ENCODE measurements at places on chromosomes 2 and 18. TPM values are rescaled to one million over a fixed set of nuclear protein-coding genes. Genes with fewer than 3 reads are reported as not detected.

DNA sequence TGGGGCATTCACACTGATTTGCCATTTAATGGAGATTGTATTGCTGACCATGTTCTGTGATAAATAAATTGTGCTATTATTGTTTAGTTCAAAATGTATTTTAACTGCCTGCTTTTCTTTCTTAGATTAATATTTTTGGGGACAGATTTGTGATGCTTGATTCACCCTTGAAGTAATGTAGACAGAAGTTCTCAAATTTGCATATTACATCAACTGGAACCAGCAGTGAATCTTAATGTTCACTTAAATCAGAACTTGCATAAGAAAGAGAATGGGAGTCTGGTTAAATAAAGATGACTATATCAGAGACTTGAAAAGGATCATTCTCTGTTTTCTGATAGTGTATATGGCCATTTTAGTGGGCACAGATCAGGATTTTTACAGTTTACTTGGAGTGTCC lies 1.8 kb downstream of the DNAJC10 start:
- DNase-seq = no peak

CYBRD1 gene
- 8.8 TPM for total RNA-seq

DNA sequence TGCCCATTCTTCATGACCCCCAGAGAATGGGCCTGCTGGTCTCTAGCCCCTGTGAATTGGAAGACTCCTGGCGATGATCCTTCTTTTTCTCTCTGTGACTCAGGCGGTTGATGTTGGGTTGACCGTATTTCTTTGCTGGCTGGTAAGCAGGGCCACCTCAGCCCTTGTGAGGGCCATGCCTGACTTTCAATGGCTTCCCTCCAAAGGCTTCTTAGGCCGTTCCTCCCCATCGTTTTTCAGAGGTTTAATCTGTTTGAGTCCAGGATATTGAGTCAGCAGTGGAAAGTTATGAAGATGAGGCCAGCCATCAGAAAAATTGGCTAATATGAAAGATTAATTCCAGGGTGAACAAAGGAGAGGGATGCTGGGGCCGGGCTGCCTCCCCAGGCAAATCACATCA lies 13.6 kb downstream of the HPCAL1 start:
- no peak for DNase-seq

PAIP2B gene
- total RNA-seq = 2.9 TPM

DNA sequence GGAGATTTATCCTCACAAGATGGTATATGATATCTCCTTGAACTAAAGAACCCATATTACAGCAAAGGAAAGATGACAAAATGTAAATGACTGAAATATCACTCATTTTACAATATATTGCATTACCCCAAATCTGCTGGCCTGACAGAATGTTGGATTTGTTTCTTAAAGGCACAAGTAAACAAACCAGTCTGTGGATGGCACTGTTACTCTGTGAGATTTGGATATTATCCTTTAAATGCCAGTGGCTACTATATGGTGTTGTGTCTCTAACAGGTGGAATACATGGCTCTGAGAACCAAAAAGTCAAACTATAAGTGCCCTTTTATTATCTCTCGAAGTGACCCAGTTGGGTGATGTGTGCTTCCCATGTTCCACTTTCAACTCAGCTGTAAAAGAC lies 125.7 kb downstream of the PDE1A start:
- DNase-seq = no peak

DNA sequence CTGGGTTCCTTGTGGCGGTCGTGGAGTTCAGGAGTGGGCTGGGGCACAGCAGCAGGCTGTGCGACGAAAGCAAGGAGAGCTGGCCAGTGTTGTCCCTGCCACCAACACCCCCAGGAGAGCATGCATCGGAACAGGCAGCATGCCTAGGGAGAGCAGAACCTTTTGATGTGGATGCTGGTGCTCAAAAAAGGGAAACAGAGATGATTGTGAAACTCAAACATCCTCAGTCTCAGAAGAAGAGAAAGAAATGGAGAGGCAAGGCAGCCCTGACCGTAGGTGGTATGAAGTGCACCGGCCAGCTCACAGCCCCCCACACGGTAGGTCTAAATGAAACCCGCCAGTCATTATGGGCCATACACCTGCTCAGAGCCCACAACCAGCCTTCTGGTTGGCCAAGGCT lies 253.4 kb downstream of the GBX2 start:
- no peak for DNase-seq

SP9 gene
- total RNA-seq = not detected

- no peak for DNase-seq
These were observed 82.5 kb downstream of the SPRED2 start for GRCh38 chr2:65349863-65350262.

FKBP7 gene
- total RNA-seq = 24.6 TPM

REG1B gene
- not detected for total RNA-seq

GRCh38 chr2:62306751-62307468 lies 111.0 kb downstream of the B3GNT2 start:
- DNase-seq = no peak

DNA sequence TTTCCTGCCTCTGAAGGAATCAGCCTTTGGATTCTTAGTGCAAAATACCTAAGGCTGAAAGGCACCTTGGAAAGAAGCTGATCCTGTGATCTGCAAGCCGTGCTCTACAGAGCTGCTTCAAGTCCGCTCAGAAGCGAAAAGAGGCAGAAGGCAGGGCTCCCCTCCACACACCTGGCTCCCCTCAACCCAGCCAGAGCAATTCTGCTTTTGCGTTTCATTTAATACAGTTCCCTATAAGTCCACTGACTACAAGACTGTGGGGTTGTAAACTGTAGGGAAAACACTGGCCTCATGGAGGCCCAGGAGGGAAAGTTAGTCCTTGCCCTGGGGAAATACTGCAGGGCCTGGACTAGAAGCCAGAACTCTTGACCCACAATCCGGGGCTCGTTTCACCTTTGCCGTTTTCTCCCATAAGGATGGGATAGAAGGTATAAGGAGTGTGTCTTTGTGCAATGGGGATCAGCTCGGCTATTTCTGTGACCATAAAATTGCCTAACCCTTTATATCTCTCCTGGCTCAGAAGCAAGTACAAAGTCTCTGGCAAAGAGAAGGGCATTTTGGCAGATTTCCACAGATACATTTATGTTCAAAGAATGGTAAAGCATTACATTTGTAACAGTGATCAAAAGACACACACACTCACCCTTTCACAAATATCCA lies 95.8 kb upstream of the TEX51 start:
- DNase-seq = no peak

GRCh38 chr2:16135913-16136310 lies 195.6 kb downstream of the MYCN start:
- no peak for DNase-seq

DNA sequence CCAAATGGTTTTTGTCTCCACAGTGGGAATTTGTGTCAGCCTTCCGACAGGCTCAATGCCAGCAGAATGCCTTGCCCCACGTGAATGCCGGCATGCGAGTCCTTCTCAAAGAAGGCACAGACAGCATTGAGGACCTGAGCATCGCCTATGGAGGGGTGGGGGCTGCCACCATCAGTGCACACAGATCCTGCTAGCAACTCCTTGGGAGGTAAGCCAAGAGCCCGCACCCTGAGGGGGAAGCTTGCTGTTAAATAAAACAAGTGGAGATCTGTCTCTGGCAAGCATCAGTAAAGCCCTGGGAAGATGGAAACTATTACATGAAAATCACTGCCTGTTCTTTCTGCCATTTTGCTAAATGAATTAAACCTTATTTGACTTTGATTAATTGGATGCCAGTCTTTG lies 67.5 kb upstream of the BZW1 start:
- DNase-seq = no peak

- no peak for DNase-seq
These were observed 13.3 kb upstream of the GALM start for GRCh38 chr2:38652431-38653273.

DNA sequence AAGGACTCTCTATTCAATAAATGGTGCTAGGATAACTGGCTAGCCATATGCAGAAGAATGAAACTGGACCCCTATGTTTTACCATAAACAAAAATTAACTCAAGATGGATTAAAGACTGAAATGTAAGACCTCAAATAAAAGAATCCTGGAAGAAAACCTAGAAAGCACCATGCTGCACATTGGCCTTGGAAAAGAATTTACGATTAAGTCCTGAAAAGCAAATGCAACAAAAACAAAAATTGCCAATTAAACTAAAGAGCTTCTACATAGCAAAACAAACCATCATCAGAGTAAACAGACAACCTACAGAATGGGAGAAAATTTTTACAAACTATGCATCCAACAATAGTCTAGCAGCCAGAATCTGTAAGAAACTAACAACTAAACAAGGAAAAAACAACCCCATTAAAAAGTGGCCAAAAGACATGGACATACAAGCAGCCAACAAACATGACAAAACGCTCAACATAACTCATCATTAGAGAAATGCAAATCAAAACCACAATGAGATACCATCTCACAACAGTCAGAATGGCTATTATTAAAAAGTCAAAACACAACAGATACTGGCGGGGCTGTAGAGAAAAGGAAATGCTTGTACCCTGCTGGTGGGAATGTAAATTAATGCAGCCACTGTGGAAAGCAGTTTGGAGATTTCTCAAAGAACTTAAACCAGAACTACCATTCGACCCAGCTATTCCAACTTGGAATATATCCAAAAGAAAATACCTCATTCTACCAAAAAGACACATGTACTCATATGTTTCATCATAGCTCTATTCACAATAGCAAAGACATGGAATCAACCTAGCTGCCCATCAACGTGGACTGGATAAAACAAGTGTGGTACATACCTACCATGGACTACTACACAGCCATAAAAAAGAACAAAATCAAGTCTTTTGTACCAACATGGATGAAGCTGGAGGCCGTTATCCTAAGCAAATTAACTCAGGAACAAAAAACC lies 30.6 kb downstream of the SEPTIN10 start:
- no peak for DNase-seq

TNFRSF11A gene
- total RNA-seq = 0.42 TPM

- no peak for DNase-seq
These were observed 16.0 kb upstream of the KIDINS220 start for GRCh38 chr2:8853426-8853825.

DNA sequence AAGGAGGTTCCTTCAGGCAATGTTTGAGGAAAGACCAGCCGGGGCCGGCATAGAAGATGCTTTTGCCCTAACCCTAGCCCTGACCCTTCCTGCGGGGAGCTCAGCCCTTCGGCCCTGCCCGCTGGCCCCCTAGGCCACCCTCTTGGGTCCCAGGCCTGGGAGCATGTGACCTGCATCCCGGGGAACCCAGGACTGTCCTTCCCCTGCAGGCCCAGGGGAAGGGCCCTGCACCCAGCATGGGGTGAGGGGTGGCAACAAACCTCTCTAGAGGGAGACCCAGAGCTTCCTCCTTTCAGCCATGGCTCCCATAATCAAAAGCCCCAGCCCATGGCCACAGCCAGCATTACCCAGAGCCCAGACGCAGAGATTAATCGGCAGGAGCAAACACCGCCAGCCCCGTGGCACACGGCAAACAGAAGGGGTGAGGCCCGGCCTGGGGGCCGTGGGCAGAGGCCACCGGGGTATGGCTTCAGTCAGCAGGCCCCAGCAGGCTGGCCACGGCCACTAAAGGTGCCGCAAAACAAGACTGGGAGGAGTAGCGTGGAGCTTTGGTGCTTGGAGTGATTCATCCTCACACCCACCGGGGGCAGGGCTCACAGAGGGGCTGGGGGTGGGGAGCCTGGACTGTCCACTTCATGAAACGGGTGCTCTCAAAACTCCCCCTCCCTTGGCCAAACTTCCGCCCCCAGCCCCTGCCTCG lies 61.6 kb upstream of the HPCAL1 start:
- DNase-seq = no peak

- DNase-seq = no peak
These were observed 606.5 kb upstream of the GYPC start for GRCh38 chr2:126049461-126049860.

DNA sequence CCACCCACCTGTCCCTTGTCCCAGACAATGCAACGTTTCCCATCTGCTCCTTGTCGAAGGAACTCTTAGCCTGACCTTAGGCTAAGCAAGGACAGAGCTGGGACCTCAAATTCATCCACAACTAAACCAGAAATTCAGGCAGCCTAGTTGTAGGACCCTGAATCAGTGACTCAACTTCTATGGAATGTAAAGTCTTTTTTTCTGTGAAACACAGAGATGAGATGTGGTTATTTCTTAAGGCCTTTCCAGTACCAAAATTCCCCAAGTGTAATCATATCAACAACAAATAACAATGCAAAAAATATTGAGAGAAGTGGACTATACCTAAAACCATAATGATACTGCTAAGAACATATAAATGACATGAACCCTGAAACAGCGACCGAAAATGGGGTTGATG lies 46.7 kb downstream of the EN1 start:
- DNase-seq = no peak

DNA sequence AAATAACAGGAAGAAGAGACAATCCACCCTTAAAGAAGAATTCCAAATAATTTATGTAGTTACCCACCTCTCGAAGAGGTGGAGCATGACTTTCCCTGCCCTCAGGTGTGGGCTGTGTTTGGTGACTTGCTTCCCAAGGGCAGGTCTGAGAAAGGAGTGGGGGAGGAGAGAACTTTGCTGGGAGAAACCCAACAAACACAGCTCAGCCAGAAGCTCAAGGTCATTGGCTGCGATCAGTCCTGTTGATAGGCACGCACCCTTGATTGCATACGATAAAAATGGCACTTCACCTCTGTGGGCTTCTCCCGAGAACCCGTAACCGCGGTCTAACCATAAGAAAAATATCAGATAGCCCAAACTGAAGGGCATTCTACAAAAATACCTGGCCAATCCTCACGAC lies 157.5 kb upstream of the ID2 start:
- DNase-seq = no peak

IL1B gene
- 0.13 TPM for total RNA-seq

GRCh38 chr2:165144315-165144714 lies 59.5 kb downstream of the SCN3A start:
- no peak for DNase-seq

- no peak for DNase-seq
These were observed 25.2 kb downstream of the RHOB start for GRCh38 chr2:20471902-20472559.

DNA sequence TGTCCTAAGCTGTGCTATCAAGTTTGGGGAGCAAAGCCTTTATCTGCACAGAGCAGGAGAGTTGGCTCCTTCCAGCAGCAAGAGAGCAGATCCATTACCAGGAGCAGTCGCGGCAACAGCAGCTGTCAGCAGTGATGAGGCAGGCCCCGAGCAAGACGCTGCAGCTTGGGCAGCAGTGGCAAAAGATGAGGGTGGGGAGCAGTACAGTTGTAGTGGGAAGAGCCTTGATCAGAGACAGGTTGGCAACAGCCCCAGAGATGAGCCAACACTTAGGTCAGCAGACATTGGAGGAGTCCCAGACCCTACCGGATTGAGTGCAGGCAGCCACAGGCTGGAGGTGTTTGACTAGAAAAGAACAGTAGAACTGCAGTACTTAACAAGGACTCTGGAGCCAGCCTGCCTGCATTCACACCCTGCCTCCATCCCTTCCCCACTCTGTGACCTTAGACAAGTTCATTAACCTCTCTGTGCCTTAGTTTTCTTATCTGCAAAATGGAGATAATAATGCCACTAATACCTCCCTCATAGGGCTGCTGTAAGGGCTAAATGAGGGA lies 117.1 kb upstream of the SERTAD2 start:
- DNase-seq = no peak

DYNAP gene
- not detected for total RNA-seq

GRCh38 chr18:63909870-63910269 lies 2.1 kb downstream of the SERPINB10 start:
- no peak for DNase-seq

GORASP2 gene
- total RNA-seq = 78.1 TPM
